ENCODE measurements at places on chromosomes 2 and 18.

DNA sequence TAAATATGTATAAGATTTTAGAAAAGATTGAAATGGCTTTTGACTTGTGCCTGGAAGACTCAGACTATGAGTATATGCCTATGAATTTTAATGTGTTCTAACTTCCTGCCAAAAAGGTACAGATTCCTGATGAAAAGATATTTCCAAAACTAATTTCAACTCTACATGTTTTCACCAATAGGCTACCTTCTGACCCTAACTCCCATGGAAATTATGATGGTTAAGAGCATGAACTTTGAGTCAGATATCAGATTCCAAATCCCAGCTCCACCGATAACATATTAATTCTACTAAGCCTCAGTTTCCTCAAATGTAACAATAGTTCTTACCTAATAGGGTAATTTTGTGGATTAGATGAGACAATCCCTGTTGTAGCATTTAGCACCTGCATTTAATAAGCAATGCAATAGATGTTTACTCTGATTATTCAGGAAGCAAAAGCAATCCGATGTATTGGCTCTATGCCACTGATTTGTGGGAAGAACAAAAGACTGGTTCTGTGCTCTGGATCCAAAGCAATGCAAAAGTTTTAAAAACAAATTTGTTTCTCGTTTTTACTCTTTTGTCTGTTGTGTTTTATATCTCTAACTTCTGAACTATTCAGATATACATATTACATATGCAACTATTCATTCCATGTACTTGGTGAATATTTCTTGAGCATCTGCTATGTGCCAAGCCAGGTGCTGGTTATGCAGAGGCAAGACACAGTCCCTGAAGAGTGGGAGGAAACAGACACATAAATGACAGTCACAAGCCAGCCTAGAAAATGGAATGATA is 115.4 kb downstream of the GATA6 start:
- no peak overlapping the region for H3K27ac ChIP-seq
- H3K27me3 ChIP-seq, result no peaks in the 10 kb centered on the region
- no peak overlapping the region for H3K4me3 ChIP-seq
- no peaks in the 10 kb centered on the region for H3K4me1 ChIP-seq

DNA sequence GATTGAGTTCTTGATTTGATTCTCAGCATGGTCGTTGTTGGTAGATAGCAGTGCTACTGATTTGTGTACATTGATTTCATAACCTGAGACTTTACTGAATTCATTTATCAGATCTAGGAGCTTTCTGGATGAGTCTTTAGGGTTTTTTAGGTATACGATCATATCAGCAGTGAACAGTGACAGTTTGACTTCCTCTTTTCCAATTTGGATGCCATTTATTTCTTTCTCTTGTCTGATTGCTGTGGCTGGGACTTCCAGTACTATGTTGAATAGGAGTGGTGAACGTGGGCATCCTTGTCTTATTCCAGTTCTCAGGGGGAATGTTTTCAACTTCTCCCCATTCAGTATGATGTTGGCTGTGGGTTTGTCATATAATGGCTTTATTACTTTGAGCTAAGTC is 27.9 kb upstream of the CXCR2 start:
- H3K27ac ChIP-seq, result no peak overlapping the region
- no peaks in the 10 kb centered on the region for H3K36me3 ChIP-seq
- no peaks in the 10 kb centered on the region for H3K4me1 ChIP-seq
- H3K4me3 ChIP-seq, result no peak overlapping the region
- H3K27me3 ChIP-seq, result peaks cover 2% of the 10 kb centered on the region

DNA sequence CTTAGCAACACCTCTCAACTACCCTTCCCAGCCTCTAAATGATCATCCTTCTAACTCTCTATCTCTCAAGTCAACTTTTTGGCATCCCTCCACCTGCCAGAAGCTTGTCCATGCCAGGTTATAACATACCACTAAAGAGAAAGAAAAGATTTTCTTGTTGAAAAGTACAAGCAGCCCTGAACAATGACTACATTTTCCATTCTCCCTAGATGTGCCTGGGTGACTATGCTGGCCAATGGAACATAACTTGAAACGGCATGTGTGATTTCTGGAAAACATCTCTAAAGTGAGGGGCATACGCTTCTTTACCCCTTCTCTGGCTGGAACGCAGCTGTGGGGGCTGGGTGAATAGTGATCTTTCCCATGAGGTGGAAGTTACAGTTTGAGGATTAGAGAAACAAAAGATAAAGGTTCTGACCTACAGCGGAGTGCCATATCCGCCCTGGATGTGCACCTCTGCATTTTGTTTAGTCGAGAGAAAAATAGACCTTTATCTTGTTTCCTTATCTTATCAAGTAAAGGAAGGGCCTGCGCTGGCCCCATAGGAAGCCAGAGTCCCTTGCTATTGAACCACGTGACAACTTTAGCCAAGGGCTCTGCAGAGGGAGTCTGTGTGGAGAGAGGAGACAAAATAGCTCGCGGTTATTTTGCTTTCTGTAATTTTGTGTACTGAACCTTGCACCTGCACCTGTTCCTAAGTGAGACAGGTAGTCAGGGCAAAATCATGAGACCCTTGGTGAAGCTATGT is 436.8 kb downstream of the TGIF1 start:
- H3K27me3 ChIP-seq, result no peaks in the 10 kb centered on the region
- no peaks in the 10 kb centered on the region for H3K36me3 ChIP-seq
- no peaks in the 10 kb centered on the region for H3K4me1 ChIP-seq
- H3K4me3 ChIP-seq, result no peak overlapping the region

DNA sequence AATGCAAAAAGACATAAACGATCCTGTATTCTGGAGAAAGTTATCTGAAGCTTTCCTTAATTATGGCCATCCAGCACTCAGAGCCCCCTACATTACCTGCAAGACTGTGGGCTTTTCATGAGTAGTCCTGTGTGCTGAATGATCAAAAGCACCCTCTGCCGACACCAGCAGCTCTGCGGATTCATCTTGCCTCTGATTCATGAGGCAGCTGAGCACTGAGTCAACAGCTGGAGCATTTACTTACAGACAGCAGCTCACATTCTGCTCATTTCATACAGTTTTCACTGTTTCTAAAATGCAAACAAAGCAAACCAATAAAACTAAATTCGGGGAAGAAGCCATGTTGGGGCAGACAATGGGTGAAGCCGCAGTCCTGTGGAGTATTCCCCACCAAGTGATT is 886.5 kb downstream of the CNTNAP5 start:
- no peaks in the 10 kb centered on the region for H3K4me1 ChIP-seq
- no peak for DNase-seq
- H3K36me3 ChIP-seq, result no peaks in the 10 kb centered on the region
- H3K27me3 ChIP-seq, result no peaks in the 10 kb centered on the region
- no peak overlapping the region for H3K4me3 ChIP-seq

DNA sequence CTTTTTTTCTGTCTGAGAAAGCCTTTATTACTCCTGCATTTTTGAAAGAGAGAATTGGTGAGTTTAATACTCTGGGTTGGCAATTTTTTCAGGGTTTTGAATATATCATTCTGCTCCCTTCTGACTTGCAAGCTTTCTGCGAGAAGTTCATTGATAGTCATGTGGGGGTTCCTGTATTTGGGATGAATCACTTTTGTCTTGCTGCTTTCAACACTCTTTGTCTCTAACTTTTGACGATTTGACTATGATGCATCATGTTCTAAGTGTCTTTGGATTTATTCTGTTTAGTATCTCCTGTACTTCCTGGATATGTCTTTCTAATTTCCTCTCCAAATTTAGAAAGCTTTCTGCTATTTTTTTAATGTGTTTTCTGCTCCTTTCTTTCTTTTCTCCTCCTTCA is 41.0 kb upstream of the SLC9A2 start:
- H3K27ac ChIP-seq, result no peak overlapping the region
- DNase-seq, result no peak
- H3K4me3 ChIP-seq, result no peak overlapping the region

DNA sequence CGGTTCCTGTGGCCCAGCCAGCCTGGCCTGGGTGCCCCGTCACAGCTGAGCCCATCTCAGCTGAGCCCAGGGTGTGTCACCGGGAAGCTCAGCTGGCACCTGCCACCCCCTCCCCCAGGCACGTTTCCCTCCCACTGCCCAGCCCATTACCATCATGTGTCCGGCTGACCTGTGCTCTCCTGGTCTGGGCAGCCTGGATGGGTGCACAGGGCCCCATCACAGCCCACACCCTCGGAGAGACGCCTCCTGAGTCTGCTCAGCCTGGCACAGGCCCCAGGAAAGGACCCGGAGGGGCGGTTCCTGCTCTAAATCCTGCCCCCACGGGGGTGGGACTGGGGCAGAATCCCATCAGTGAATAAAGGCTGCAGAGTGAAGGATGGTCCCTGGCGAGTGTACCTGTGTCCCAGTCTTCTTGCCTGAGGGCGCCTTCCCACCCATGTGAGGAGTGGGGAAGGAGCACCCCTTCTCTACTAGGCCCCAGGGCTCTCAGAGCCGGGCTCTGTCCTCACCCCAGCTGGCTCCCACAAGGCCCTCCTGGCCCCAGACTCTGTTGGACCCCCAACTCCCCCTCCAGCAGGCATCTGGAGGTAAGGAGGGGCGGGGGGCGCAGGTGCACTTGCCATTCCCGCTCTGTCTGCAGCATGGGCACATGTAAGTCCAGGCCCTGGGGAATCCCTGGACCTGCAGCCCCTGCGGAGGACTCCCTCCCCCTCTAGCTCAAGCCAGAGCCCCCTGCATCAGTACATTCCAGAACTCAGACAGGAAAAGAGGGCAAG is 21.2 kb downstream of the GPC1 start:
- H3K36me3 ChIP-seq, result no peaks in the 10 kb centered on the region
- H3K27me3 ChIP-seq, result peaks cover 36% of the 10 kb centered on the region
- H3K4me1 ChIP-seq, result peaks cover 17% of the 10 kb centered on the region

DNA sequence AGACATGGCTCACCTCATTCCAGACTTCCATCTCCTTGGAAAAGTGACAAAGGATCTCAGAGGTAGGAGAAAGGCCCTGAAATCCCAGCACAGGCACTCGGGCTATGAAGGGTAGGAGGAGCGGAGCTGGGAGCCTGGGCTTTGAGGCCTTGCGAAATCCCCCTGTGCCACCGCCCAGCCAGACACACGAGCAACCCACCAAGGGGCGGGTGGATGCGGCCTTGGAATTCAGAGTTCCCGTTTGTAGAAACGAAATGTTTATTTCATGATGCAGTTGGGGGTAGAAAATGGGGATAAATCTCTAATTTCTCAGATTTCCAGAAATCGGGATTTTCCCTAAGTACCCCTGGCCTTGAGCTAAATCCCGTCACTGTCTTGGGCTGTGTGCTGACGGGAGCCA is 177.1 kb upstream of the HDAC4 start:
- DNase-seq, result no peak
- H3K36me3 ChIP-seq, result no peaks in the 10 kb centered on the region
- H3K27ac ChIP-seq, result no peak overlapping the region

DNA sequence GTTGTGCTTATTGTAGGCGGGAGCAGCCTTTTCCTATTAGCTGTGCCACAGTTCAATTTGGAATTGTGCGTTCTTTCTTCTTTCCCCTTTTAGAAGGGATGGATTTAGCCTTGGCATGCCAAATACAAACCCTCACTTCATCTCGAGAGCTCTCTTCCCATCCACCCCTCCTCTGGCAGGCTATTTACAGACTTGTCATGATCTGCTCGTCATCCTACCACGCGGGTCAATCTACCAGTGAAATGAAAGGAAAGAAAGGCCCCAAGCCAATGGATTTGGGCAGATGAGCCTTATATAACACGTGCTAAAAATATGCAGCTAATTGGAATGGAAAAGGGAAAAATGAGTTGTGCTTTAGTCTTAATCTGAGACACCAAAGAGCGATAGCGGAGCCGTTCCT is 277.5 kb downstream of the PRKCE start:
- no peak overlapping the region for H3K27ac ChIP-seq
- no peaks in the 10 kb centered on the region for H3K4me1 ChIP-seq
- no peak for DNase-seq
- H3K4me3 ChIP-seq, result no peak overlapping the region

- no peaks in the 10 kb centered on the region for H3K4me1 ChIP-seq
- no peak overlapping the region for H3K4me3 ChIP-seq
- no peak overlapping the region for H3K27ac ChIP-seq
- H3K36me3 ChIP-seq, result no peaks in the 10 kb centered on the region
Observed at GRCh38 chr2:122411231-122411630, 655.8 kb downstream of the TSN start.
